Left forelimb (tissue), 1 donor: ENCODE measurements at places on chromosomes 5 and 9.

GRCh38 chr5:159947708-159948358, 31.6 kb downstream of the ADRA1B start:
- DNase-seq, result no peak

DNA sequence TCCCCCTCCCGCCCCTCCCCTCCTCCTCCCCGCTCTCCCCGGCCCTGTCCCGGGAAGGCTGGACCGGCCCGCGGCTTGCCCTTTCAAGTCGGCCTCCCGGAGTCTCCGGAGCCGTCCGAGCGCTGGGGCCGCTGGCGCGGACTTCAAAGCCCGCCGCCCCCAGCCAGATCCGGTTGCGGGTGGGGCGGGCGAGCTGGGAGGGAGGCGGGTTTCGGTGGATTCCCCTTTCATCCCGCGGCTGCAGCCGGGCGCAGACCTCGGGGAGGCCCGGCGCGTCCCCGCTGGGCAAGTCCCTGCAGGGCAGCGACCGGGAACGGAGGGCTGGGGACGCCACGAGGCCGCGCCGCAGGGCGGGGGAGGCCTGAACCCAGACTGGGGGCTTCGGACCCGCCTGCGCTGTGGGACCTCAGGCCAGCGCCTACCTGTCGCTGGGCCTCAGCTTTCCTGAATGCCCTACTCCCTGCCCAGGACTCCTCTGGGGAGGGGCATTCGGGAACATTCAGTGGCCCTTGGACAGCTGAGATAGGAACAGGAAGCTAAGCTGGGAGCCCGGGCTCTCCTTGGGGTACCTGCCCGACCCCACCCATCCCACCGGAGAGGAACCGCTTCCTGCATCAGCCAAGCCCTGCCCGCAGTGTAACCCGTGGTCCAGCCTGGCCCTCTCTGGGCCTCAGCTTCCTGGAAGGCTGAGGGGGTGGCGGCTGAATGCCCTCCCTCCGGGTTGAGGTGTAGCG, 23.4 kb downstream of the C9orf50 start:
- DNase-seq, result no peak

- no peak for DNase-seq
Observed at GRCh38 chr9:91302831-91303230, 58.9 kb downstream of the AUH start.

- no peak for DNase-seq
Observed at GRCh38 chr9:17491780-17492179, 87.1 kb upstream of the SH3GL2 start.

DNA sequence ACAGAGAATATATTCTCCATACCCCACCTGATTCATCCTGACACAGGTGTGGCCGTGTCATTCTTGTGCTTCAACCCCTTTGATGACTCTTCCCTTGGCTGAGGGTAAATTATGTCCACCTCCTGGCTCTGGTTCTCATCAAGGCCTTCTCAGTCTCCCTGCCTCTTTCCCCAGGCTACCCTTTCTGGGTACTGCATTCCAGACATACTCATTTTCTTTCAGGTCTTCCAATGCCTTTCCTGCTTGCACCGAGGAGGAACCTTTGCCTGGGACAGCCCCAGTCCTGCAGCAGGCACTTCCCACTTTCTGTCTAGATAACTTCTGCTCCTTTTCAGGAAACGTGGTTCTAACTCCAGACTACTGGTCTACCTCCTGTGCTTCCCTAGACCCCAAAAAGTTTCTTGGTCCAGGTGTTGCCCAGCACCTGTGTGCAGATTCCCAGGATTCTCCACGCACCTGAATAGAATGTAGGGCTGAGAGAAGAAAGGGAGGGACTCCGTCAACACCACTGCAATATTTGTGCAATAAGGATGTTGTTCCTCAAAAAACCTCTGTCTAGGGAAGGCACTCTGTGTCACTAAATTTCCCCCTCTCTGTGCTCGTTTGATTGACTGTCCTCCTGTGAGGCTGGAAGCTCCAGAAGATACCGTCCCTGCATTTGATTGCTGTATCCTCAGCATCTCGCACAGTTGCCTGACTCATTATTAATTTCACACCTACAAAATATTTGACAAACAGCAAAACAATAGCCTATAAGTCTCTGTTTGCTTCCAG, 255.4 kb upstream of the NFIL3 start:
- DNase-seq, result no peak

GRCh38 chr9:129306318-129306973, 128.4 kb upstream of the IER5L start:
- DNase-seq, result peak; percentile 53

DNA sequence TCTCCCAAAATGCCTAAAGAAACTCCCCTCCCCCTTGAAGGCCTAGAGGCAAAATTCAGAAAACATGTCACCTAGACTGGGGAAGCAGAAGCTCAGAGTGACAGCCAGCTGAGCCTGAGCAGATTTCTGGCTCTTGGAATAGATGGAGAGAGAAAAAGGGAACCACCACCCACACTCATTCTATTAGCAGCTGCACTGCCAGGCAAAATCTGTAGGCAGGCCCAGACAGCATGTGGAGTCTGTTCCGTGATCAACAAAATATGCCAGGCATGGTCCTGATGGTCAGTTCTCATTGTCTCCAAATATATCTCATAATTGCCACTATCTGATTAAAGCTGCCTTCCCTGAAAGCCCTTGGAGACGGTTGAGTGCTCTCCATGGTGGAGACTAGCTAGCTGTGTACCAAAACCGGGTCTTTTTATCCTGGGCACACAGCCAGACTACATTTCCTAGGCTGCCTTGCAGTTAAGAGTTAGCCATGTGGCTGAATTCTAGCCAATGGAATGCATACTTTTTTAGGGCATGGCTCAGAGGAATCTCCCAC, 131.7 kb upstream of the GPR151 start:
- DNase-seq, result no peak

DNA sequence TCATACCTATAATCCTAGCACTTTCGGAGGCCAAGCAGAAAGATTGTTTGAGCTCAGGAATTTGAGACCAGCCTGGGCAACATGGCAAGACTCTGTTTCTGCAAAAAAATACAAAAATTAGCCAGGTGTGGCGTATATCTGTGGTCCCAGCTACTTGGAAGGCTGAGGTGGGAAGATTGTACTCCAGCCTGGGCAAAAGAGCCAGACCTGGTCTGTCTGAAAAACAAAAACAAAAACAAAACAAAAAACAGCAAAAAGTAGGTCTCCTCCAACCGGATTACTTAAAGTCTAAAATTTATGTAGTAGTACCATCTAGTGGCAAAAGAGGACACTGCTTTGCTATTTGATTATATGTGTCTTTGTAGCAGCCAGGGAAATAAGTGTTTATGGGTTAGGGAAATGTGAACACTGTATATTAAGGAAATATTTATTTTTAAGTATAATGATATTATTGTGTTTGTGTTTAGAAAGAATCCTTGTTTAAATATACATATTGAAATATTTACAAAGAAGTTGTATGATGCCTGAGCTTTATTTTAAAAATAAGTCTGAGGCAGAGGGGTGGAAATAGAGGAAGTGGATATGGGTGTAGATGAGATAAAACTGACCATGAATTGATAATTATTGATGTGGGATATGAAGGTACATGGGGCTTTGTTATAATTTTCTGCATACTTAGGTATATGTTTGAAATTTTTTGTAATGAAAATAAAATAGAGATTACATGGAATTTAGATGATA, 20.0 kb downstream of the APC start:
- no peak for DNase-seq

DNA sequence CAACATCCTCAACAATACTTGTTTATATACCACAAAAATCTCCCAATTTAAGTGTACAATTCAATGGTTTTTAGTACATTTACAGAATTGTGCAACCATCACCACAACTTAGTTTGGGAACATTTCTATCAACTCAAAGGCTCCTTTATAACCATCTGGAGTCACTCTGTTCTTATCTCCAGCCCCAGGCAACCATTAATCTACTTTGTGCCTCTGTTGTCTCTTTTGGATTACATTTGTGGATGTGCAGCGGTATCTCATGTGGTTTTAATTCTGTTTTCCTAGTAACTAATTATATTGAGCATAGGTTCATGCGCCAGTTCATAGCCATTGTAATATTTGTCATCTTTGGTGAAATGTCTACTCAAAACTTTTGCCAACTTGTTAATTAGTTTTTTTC, 14.4 kb downstream of the ADAMTS19 start:
- DNase-seq, result no peak

DNA sequence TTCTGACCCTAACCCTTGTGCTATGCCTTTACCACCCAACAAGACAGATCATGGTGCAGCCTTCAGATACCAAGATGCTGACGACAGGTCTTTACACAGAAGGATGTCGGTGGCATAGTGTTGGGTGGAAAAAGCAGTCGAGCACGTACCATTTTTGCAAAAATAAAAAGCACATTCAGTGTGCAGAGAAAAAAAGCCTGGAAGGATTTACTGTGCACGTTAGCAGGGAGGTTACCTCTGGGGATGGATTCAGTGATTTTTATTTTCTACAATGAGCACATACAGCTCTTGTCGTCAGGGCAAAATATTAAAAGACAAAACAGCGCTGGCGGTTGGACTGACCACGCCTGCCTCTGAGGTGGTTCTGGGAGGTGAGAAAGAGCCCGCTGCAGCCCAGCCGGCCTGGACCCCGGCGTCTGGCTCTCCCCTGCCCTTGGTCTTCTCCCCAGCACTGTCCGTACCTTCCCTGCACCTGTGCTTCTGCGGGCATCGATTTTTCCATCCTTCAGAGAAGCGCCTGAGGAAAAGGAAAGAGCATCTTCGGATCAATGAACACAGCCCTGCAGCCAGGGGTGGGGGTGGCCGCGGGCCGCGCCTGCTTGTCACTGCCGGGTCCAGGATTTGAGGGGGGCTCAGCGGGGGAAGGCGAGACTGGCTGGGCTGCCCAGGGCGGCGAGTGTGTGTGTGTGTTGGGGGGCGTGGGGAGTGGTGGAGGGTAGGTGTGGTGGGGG, 200.0 kb upstream of the IER5L start:
- peak; percentile 55 for DNase-seq

DNA sequence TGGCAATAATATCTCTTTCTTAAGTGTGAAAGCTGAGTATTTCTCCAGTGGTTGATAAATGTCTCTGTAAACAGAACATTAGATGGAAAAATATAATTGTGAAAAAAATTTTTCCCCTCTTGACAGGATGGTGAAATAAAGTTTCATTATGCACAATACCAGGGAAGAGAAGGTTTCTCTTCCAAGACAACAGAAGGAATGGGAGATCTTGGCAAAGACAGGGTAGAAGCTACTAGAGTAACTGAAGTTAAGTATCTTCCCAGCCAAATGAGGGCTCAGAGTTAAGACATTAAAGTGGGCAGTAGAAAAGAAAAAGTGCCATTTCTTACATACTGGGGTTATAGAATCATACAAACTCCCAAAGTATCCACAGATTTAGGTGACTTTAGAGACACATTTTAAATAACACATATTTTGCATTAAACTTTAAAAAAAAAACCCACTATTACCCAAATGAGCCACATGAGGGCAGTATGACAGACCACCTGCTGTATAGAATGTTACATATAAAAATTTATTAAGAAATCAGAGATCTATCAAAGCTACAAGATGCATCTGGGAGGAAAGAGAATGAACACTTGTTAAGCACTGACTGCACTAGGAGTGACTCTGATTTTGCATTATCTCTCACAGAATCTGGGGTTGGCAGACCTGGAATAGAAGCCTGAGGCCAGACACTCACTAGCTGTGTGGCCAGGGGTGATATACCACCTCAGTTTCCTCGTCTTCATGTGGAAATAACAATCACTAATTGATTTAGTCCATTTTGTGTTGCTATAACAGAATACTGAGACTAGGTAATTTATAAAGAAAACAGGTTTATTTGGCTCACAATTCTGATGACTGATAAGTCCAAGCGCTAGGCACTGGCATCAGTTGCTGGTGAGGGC, 98.5 kb downstream of the ARSB start:
- no peak for DNase-seq

DNA sequence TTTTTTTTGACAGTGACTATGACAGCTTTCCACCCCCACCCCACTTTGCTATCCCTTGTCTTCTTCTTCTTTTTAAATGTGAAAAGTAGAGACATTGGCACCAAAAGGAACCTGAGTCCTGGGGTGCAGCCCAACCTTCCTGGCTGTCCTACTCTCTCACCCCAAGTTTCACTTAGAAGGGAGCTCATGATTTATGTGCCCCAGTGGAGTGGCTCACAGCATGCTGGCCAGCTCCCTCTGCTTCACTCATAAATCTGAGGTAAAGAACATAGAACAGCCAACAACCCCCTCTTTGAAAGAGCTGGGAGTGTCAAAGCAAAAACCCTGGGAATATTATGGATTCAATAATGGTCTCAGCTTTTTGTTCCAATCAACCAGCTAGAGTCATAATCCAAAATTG, 196.3 kb upstream of the DAPK1 start:
- no peak for DNase-seq

GRCh38 chr9:4832786-4833579, 40.2 kb downstream of the RCL1 start:
- DNase-seq, result no peak

- DNase-seq, result no peak
Observed at GRCh38 chr5:175353926-175354325, 90.1 kb downstream of the DRD1 start.

DNA sequence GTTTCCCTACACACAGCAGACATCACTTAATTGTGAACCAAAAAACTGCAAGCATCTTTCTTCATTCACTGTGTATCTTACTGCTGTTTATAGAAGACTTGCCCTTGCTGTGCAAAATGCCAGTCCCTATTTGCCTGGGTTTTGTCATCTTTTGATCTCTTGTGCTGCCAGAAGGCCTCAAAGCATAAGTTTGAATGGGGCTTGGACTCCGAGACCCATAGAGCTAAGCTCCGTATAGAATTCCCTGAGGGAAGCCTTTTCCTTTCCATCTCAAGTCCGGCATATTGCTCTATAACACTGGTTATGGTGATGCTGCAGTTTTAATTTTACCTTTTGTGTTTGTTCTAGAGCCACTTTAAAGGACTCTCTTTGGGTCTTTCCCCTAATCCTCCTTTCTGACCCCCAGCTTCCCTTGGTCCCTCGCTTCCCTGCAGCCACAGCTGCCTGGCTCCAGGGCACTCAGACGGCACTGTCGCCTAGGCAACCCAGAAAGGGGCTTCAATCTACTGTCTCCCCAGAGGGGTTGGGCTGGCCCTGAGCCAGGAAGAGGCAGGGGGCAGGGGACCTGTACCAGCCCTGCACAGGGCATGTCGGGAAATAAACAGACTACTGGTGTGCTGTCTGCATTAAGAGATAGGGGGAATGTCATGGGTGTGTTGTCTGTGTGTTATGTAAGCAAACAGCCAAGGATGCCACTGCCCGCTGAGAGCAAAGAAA, 73.4 kb upstream of the MELK start:
- no peak for DNase-seq

GRCh38 chr5:176447591-176447977, 601 bp upstream of the FAF2 start:
- DNase-seq, result no peak
